Epithelial cell of esophagus (primary cell): ENCODE measurements at places on chromosomes 5 and 9.
A peak's percentile ranks its signal among the peaks of the same experiment; 100 is the strongest.

DNA sequence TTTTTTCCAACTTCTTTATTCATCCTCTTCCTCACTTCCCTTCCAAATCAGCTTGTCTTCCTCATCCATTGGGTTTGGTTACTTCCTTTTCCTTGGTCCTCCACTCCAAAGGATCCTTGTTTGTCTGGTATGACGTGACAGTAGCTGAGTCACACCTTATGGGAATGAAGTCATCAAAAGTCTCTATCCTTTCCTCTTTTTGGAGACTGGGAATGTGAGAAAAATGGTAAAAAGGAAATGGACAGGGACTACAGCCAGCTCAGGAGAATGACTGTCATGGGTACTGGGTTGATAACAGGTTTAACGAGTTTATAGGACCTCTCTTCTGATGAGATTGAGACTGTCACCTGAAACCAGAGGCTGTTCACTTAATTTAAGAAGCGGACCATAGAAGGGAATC is 76.2 kb upstream of the MYO10 start:
- DNase-seq: peak; percentile 76

DNA sequence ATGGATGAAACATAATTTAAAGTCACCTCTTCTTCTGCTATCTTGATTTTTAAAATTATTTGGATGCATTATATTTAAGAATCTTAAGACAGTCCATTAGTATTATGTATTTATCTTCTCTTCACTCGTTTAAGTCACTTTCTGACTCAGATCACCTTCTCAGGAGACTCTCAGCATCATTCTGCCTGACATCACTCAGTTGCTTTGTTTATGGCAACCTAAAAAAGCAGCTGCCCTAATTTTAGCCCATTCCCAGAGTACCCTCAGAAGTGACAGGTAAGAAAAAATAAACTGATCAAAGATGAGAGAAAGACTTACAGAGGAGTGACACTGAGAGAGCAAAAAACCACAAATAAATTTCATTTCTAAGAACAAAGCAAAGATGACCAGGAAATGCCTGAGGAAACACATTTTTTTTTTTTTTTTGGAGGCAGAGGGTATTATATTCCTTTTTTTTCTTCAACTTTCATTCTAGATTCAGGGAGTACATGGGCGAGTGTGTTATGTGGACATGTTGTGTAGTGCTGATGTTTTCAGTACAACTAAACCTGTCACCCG is 140.5 kb downstream of the MUSK start:
- no peak for DNase-seq

DNA sequence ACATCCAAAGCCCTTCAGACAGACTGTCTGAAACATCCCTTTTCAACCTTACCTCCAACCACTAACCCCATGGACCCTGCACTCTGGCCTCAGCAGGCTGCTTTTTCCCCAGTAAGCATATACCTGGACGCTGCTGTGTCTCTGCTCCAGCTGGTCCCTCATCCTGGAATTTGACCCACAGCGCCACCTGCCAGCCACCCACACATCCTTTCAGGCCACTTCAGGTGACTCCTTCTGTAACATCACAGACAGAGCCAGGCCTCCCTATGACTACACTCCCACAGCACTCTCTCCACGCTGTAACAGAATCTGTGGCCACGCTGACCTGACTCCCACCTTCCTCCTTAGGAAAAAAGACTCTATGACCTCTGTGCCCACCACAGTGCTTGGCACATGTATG is 3.4 kb downstream of the MGAT1 start:
- peak; percentile 49 for DNase-seq

DNA sequence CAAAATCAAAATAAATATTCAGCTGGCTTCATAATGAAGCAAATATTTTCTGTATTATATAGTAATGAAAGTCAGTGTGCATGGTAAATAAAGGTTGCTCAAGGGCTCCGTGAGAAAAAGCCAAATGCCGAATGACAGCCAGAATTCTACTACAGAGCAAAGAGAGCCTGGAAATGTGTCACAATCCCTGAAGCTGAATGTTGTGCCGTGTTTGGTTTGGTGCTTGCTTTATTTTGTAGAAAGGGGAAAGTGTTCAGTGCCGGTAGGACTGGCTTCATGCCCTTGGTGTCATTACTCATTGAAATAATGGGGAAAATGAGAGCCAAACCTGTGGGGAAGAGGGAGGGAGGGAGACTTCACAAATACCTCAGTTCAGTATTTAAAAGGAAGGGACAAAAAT is 26.8 kb upstream of the ADAMTSL1 start:
- peak; percentile 14 for DNase-seq

DNA sequence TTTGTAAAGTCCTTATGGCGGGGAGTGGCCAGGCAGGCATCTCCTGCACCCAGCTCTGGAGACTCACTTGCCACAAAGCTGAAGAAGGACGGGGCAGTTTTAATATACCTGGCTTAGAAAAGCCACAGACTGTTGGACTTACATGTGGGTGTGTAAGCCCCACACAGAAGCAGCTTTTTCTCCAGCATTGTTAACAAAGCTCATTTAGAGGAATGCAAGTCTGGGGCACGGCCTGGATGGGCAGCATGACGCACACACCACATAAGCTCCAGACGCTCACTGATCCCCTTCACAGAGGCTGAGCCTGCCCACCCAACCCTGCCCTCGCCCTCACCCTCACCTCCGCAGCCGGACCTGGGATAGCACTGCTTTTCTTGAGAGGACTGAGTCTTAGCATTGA is 58.0 kb upstream of the PDE8B start:
- no peak for DNase-seq

DNA sequence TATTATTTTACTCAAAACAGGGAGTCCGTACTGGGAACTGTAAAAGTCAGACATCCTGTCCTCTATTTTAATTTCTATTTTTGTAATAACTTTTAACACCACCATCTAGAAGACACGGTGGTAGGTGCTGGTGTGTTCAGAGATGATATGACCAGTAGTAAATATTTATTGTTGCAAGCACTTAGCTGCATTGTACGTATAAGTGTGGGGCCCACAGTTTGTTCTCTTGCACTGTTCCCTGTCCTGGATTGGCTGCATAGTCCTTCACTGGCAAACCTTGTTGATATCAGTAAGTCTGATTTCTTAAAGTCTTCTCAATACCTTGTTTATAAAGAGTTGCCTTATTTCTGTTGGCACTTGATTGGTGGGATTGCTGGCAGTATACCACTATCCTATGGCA is 24.6 kb upstream of the IL9 start:
- DNase-seq: no peak
